ENCODE measurements at places on chromosomes 2 and 18.

- peak; percentile 6 for DNase-seq
These were observed 1036.5 kb upstream of the FANCL start for GRCh38 chr2:59277671-59278070.

DNA sequence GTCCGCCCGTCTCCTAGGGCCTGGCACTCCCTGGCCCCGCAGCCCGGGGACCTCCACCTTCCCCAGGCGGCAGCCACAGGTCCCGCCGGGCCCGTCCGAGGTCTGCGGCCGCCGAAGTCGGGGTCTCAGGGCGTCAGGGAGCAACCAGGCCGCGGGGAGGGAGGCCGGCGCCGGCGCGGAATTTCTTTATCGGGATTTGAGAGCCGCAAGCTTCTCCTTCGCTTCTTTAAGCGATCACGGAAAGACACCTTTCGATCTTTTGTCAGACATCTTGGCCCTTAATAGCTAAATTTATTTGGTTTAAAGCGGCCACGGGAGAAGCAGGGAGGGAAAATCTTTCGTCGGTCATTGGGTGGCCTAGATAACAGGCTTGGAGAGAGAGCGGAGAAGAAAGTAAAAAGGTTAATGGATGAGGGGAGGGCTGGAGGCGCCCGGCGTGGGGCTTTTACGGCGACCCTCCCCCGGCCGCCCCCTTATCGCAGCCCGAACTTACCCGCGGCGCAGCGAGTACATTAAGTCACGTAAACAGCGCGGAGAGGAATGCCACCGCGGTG lies 4.3 kb upstream of the GATA6 start:
- DNase-seq, result no peak

DNA sequence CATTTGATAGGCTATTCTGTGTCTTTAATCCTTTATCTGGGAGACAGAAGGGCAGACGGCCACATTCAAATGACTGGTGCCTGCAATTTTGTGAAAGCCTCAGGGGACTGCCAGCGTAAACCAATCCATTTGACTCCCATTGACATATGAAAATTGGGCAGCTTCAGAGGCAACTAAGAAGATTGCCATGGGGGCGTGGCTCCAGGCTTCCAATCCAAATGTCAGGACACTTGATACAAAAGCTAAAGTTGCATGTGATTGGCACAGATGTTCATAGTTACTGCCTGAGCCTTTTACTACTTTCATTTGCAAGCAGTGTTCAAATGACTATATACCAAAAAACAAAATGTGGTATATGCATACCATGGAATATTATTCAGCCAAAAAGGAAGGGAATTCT lies 42.0 kb downstream of the SPC25 start:
- DNase-seq, result peak; percentile 64

DNA sequence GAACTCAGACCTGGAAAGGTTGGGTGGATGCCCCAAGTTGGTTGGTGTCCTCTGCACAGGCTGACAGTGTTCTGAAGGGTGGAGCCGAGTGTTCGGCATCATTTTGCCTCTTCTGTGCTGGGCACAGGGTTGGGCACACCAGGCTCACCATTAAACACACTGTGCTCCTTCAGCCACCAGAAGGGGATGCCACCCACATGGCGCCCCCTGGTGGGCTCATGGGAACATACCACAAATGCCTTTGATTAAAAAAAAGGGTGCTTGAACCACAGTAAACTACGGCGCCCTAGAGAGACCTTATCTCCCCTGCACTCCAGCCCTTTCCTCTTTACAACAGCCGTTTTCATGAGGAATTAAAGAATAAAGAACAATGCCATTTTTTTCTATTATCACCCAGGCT lies 89.4 kb downstream of the CELF4 start:
- no peak for DNase-seq

DNA sequence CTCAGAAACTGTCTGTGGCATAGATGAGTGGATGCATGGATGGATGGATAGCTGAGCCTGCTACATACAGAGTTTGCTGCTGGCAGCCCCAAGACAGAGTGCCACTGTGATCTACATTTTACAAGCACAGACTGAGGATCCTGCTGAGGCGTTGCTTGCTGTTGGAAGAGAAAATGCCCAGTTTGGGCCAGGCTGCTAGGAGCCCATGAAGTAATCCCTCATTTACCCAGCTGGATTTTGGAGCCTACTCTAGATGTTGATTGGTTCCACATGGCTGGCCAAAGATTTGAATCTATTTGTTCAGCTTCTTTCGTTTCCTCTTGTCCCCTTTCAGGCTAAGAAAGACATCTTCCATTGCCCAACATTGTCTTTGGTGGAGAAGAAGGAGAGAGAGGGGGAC lies 261.3 kb downstream of the CLIP4 start:
- DNase-seq, result no peak

GRCh38 chr2:118844261-118845004 lies 3.0 kb downstream of the EN1 start:
- no peak for DNase-seq

DNA sequence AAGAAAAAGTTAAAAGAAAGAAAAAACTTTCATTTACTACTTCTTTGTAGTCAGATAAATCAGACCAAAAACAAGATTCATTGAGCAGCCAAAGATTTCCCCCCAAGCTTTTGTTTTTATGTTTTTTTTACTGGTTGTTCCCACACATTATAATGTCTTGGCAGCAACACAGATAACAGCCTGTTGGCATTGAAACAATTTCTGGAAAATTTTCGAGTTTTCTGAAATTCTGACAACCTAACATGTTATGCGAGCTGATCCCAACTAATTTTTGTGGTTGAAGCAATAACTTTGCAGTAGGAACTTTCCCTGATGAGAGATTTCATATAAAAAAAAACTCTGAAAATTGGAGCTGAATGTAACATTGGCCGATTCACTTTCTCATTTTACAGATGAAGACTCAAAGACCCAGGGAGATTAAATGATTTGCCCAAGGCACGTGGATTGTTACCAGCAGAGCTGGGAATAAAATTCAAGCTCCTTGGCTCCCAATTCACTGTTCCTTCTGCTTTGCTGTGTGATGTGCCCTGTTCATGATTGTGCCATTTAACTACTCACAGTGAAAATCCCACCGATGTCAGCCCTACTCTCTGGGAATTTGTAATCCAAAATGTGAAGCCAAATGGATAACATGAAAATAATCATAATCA lies 167.5 kb downstream of the GRB14 start:
- DNase-seq, result no peak

Measured in NCI-H2081 (cell line).